ENCODE measurements at places on chromosomes 3 and 15. TPM values are rescaled to one million over a fixed set of nuclear protein-coding genes. Genes with fewer than 3 reads are reported as not detected.

- no peaks in the 10 kb centered on the region for H3K27me3 ChIP-seq
- DNase-seq: no peak
- H3K4me1 ChIP-seq: no peaks in the 10 kb centered on the region
- H3K27ac ChIP-seq: no peak overlapping the region
Observed at GRCh38 chr3:178421069-178421468, 115.2 kb upstream of the KCNMB2 start.

DNA sequence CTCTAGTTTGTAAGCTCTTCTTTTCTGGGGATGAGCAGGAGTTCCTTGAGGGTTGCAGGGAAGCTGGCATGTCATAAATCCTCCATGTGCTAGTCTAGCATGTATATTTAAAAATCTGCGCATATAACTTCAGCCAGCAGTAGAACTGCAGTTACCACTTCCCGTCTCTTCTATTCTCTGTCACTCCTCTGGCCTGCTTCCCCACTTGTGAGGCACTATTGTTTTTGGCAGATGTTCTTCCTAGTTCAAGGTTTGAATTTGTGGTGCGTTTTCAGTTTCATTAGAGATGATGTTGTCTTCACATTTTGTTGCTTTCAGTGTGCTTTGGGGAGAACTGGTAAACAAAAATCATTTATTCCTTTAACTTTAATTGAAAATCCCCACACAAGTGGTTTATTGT, 169.1 kb upstream of the ZPLD1 start:
- H3K27me3 ChIP-seq: no peaks in the 10 kb centered on the region
- no peaks in the 10 kb centered on the region for H3K36me3 ChIP-seq
- H3K4me3 ChIP-seq: no peak overlapping the region
- H3K4me1 ChIP-seq: no peaks in the 10 kb centered on the region
- no peak for DNase-seq

DNA sequence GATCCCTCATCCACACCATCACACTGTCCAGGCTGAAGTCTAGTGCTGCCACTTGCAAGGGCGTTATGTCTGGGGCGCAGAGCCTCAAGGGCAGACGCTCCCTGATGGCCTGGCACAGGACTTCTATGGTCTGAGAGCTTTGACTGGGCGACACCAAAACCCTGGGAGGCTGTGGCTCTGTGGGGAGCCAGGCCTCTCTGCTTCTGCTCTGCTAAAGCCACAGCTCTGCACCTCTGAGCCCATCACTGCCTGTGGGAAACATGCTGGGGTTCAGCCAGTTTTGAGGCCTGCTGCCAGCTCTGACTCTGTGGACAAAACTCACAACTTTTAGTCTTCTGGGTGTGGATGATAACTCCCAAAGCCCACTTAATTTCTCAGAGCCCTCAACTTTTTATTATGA, 6.3 kb upstream of the LCTL start:
- H3K4me1 ChIP-seq: peaks cover 3% of the 10 kb centered on the region
- H3K36me3 ChIP-seq: no peaks in the 10 kb centered on the region
- H3K27ac ChIP-seq: no peak overlapping the region
- DNase-seq: no peak
- no peak overlapping the region for H3K4me3 ChIP-seq
- H3K27me3 ChIP-seq: no peaks in the 10 kb centered on the region

MNS1 gene
- total RNA-seq: 2.0 TPM

DNA sequence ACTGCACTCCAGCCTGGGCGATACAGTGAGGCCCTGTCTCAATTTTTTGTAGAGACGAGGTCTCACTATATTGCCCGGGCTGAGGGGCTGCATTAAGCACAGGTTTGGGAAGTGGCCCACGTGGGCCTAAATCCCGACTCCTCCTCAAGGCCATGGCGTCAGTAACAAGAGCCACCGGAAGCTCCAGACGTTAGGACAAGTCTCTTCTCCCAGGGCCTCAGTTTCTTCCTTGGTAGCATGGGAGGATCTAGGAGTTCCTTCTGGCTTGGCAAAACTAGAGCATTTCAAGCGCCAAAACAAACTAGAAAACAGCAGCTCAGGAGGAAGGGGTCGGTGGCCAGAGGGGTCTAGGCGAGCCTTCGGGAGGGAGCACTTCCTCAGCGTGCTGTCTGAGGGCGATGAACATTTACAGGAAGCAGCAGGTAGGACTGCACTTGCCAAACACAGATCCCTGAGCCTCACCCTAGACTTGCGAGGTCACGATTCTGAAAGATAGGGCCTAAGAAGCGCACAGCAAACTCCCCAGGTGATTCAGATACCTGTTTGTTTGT, 536 bp downstream of the SNAPC5 start:
- H3K27ac ChIP-seq: peak overlapping the region; percentile 85
- peak overlapping the region; percentile 90 for H3K4me3 ChIP-seq
- peaks cover 77% of the 10 kb centered on the region for H3K36me3 ChIP-seq
- peak; percentile 49 for DNase-seq
- H3K4me1 ChIP-seq: peaks cover 23% of the 10 kb centered on the region

DNA sequence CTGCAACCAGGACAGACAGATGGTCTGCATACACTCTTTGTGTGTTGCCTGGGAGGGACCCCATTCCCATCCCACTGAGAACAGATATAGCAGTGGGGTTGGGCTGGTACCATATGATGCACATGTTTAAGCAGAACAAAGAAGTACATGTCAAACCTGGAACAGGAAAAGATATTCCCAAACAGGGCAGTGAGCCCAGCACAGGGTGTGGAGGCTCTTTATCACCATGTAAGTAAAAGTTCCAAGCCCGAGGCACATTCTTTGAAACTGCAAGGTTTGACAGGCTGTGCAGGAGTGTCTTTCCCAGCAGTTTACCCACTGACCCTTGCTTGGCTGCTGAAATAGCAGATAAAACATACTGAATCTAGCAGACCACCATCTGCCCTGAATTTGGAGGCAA, 5.3 kb upstream of the ZNF445 start:
- no peaks in the 10 kb centered on the region for H3K36me3 ChIP-seq
- H3K4me1 ChIP-seq: no peaks in the 10 kb centered on the region
- DNase-seq: no peak
- no peak overlapping the region for H3K27ac ChIP-seq

DNA sequence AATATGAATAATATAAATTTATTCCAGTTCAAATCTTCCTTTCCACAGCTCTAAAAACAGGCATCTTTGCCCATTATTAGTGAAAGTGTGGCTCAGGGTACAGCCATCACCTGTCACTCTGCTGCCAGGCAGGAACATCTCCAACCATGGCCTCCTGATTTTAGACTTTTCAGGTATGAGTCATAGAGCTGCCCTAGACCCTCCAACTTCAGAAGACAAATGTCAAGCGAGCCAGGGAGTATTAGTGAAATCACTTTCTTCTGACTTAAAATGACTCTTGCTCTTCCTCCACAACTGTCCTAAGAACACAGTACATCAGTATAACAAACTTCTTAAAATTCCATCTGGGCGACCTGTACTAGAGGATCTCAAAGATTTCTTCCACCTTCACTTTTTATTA, 78.1 kb upstream of the AKAP13 start:
- no peak overlapping the region for H3K27ac ChIP-seq
- no peak overlapping the region for H3K4me3 ChIP-seq
- H3K27me3 ChIP-seq: no peaks in the 10 kb centered on the region
- no peaks in the 10 kb centered on the region for H3K4me1 ChIP-seq
- no peaks in the 10 kb centered on the region for H3K36me3 ChIP-seq

GPR27 gene
- 1.9 TPM for total RNA-seq

GRCh38 chr3:71392251-71392650, 191.3 kb downstream of the FOXP1 start:
- H3K27me3 ChIP-seq: no peaks in the 10 kb centered on the region
- H3K36me3 ChIP-seq: no peaks in the 10 kb centered on the region
- H3K4me1 ChIP-seq: peaks cover 26% of the 10 kb centered on the region
- DNase-seq: no peak

DNA sequence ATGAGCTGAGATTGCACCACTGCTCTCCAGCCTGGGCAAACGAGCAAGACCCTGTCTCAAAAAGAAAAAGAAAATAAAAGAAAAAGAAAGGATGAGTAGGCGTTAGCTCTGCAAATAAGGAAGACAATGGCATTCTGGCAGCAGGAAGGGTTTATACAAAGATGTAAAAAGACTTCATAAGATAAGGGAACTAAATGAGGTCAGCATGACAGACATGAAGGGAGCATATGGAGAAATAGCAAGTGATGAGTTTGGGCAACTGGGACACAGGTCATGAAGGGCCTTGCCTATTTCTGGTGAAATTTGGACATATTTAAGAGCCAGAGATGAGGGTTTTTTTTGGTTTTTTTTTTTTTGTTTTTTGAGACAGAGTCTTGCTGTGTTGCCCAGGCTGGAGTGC, 24.5 kb downstream of the TMEM266 start:
- no peak overlapping the region for H3K4me3 ChIP-seq
- no peaks in the 10 kb centered on the region for H3K36me3 ChIP-seq
- no peak for DNase-seq
- no peaks in the 10 kb centered on the region for H3K27me3 ChIP-seq
- H3K27ac ChIP-seq: no peak overlapping the region
- H3K4me1 ChIP-seq: no peaks in the 10 kb centered on the region

DNA sequence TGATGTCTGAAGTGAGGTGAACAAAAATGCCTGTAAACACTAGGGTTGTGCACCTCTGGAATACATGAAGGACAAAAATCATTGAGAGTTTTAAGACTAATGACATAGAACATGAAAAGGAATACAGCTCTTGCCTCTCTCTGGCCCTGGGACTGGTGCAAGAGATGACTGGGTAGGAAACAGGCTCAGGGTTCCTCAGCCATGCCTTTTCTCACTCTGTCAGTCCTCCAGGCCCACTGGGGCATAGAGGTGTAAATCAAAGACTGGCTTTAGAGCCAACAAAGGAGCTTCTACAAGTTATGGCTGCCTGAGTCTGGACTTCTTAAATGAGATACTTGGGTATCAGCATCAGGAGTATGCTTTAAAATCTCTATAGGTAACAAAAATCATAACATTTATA, 554.7 kb upstream of the KCNMB2 start:
- no peak overlapping the region for H3K4me3 ChIP-seq
- no peak overlapping the region for H3K27ac ChIP-seq
- no peaks in the 10 kb centered on the region for H3K4me1 ChIP-seq
- H3K36me3 ChIP-seq: no peaks in the 10 kb centered on the region
- H3K27me3 ChIP-seq: no peaks in the 10 kb centered on the region

EXD1 gene
- total RNA-seq: not detected

ACP3 gene
- total RNA-seq: 2.5 TPM

DNA sequence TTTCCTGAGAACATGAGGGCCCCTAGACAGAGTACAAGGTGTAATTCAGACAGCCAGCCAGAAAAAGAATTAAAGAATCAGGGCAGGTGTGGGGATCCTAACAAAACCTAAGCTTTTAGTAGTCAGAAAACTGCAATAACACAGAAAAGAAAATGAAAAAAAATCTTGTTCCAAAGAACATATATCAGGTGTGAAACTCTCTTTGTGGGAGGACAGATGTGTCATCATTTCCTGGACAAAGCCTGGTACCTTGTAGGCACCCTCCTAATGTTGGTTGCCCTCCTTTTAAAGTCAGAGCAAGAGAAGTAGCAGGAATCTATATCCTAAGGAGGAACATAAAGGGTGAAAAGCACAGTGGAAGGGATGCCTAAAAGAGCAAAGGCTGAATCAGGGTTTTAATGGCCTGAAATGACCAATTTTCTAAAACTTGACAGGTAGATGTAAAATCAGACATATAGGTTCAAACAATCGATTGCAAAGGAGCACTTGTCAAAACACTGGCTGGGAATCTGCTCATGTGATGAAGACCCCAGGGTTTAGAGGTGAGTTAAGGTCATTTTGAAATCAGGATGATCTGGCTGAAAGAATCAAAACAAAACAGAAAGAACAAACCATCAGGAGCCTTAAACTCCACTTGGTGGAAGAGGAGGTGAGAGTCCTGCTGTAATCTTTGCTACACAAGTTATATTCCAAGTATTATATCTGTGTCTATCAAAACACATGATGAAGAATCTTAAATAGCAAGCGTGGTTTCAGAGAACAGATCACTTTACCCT, 54.9 kb downstream of the TGFBR2 start:
- peak overlapping the region; percentile 77 for H3K27ac ChIP-seq
- no peaks in the 10 kb centered on the region for H3K27me3 ChIP-seq
- peaks cover 43% of the 10 kb centered on the region for H3K36me3 ChIP-seq
- DNase-seq: no peak
- peaks cover 94% of the 10 kb centered on the region for H3K4me1 ChIP-seq

SLC28A1 gene
- total RNA-seq: 0.12 TPM

GRCh38 chr3:173225351-173225750, 84.3 kb upstream of the SPATA16 start:
- no peak overlapping the region for H3K27ac ChIP-seq
- no peaks in the 10 kb centered on the region for H3K4me1 ChIP-seq
- H3K4me3 ChIP-seq: no peak overlapping the region
- no peaks in the 10 kb centered on the region for H3K36me3 ChIP-seq
- no peaks in the 10 kb centered on the region for H3K27me3 ChIP-seq
- no peak for DNase-seq

DNA sequence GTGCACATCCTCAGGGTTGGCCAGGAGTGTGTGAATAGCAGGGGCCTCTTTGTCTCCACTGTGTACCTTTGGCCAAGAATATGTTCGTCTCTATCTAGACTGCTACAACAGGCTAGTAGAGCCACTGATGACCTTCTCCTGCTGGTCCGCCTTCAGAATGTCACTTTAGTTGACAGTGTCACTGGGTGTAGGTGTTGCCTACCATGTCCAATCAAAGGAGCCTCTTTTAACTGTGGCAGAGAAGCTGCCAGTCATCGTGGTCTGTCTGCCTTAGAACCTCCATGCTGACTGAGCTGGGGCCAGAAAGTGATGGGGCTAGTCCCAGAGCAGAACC, 40.1 kb downstream of the OXSR1 start:
- no peaks in the 10 kb centered on the region for H3K36me3 ChIP-seq
- no peaks in the 10 kb centered on the region for H3K27me3 ChIP-seq
- H3K27ac ChIP-seq: no peak overlapping the region
- H3K4me1 ChIP-seq: peaks cover 21% of the 10 kb centered on the region
- no peak overlapping the region for H3K4me3 ChIP-seq

DNA sequence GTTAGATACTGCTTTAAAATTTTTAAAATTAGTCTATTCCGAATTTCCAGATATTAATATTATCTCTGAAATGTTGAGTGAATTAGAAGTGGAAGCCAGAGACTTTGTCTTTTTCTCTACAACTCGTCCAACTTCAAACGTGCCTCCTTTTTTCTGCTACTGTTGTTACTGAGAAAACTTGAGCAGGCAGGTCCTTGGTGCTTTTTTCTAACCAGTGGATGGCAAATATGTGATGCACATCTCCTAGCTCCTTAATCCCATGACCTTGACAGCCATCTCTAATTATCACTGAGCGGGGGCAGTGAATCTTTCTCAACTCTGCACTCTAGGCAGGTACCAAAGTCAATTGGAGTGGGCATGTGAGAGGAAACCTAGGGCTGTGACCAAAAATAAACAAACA, 50.7 kb downstream of the FNDC3B start:
- no peaks in the 10 kb centered on the region for H3K36me3 ChIP-seq
- no peak overlapping the region for H3K4me3 ChIP-seq
- no peaks in the 10 kb centered on the region for H3K4me1 ChIP-seq
- H3K27ac ChIP-seq: no peak overlapping the region
- no peaks in the 10 kb centered on the region for H3K27me3 ChIP-seq

Data from right atrium auricular region (tissue), 2 donors.